ENCODE measurements at places on chromosomes 1 and 21.

- no peak for DNase-seq
Measured at GRCh38 chr1:64200064-64200463, 3.4 kb upstream of the UBE2U start.

- no peak for DNase-seq
Measured at GRCh38 chr1:17822741-17823426, 67.8 kb downstream of the ACTL8 start.

GRCh38 chr1:192376374-192376773 is 59.6 kb downstream of the RGS21 start:
- DNase-seq: no peak

- DNase-seq: no peak
Measured at GRCh38 chr1:167258858-167259257, 38.2 kb downstream of the POU2F1 start.

DNA sequence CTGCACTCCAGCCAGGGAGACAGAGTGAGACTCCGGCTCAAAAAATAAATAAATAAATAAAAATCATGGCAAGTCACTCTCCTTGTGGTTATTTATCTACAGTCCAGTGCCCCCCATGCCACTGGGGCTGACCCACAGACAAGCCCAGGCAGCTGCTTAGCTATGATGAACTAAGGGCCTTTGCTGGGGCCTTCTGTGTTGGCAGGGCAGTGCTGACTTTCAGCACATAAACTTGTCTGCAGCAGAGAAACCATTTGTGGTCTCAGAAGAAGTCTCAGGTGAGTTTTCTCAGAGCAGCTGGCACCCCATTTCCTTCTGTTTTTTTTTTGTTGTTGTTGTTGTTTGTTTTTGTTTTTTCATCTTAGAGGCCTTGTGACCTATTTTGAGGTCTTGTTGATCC is 20.9 kb upstream of the CFHR4 start:
- DNase-seq: no peak

- DNase-seq: no peak
Measured at GRCh38 chr1:159970932-159971342, 16.9 kb upstream of the SLAMF9 start.

DNA sequence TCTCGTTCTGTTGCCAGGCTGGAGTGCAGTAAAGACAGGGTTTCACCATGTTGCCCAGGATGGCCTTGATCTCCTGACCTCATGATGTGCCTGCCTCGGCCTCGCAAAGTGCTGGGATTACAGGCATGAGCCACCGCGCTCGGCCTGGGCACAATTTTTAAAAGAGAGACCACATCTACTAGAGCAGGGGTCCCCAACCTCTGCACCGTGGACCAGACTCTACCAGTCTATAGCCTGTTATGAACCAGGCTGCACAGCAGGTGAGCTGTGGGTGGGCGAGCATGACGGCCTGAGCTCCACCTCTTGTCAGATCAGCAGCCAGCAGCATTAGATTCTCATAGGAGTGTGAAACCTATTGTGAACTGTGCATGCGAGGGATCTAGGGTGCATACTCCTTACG is 20.8 kb downstream of the TNNT2 start:
- no peak for DNase-seq
